ENCODE measurements at places on chromosomes 5 and 9.

- no peak for DNase-seq
These were observed 135.1 kb upstream of the EFNA5 start for GRCh38 chr5:107805824-107806223.

GRCh38 chr9:133994353-133995011 lies 2.4 kb upstream of the VAV2 start:
- peak; percentile 86 for DNase-seq

DNA sequence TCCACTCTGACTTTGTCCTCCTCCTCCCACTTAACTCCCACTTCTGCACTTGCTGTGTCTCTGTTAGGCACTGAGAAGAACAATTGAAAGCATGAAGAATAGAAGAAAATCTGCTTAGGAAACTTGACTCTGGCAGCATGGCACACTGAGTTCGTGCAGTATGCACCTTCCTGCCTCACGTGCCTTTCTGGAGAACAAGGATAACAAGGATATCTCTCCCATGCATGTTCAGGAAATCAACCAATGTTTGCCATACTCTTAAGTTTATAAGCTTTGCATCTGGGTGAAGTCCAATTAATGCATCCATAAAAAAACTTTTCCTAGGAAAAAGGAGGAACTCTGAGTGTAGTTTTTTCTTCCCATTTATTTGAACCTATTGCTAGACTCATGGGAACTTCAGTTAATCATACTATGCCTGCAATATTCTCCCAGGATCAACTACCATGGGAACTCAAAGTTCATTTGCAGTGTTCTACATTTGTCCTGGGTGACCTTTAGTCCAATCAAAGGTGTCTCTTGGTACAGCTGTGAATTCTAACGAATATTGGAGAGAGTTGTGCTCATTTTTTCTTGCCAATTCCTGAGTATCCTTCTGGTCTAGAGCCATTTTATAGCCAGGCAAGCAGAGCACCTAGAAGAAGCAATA lies 227.0 kb downstream of the ENC1 start:
- DNase-seq = no peak

DNA sequence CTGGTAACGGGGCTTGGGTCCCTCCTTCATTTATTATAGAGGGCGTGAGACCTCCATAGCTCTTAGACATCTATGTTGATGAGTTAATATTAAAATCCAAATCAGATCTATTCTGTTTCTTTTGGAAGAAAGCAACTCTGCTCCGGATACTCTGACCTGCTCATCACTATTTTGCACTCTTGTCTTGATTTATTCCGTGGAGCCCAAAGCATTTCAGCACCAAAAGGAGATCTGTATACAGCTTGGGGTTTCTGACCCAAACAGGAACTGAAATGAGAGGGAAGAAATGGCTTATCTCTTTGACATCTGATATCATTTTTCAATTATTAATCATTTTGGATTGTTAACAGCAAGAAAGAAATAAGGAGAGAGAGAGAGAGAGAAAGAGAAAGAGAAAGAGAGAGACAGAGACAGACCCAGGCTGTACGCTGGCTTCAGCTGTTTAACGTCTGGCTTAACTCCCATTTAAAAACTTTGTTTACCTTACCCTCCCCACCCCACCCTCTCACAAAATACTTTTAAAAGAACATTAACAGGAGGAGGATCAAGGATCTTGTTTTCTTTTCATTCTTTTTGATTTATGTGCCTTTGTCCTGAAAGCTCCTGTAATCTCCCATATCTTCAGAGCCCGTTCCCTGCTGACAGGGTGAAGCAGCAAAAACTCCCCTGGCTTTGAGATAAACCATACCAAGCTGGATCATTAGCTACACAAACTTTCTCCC lies 231.4 kb upstream of the TUT7 start:
- no peak for DNase-seq

GRCh38 chr9:86843206-86843605 lies 104.1 kb downstream of the GAS1 start:
- DNase-seq = no peak

GRCh38 chr5:159449925-159450324 lies 119.6 kb upstream of the IL12B start:
- DNase-seq = no peak

DNA sequence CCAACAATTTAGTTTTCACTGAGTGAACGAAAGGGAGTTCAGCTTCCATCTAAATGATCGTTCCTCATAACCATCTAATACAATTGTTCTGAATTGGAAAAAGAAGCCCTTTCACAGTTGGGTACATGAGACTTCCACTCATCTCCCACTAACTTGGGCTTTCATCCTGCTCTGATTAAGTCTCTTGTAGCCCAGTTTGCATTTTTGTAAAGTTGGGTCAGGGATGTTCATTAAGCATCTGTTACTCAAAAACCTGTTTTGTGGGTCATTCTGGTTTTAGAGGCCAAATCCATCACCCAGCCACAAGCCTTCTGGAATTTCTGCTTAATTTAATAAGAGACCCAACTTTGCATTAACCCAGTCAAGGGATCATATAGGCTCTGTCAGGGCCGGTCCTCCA lies 385.3 kb downstream of the BNC2 start:
- no peak for DNase-seq

DNA sequence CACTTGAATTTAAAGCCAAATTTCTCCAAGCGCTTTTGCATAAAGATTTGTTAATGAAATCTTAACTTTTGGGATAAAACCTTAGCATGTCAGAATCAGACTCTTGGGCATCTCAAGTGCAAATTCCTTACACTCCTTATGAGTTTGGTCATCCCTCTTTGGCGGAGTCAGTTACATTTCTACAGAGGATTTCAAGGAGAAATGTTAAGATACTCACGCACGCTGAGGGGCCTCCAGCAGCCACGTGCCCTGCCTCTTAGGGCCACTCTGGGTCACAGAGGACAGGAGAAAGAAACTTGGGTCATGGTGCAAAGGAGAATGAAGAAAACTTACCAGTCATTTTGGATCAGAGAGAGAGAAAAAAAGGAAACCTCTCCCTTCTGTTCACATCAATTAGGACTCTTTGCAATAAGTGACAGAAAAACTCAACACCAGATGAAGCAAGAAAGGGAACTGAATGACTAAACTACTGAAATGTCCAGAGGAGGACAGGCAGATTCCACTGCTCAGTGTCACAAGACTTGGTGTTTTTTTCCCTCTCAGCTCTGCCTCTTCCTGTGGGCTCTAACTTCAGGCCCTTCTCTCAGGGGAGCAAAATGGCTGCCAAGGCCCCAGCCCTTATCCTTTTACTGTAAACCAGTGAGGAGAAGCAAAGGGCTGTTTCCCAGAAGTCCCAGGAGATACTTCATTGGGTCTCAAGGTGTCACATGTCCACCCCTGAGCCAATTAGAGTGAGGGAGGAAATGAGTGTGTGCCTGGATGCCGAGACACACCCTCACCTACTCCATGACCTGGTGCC lies 63.3 kb upstream of the NFIL3 start:
- no peak for DNase-seq

- no peak for DNase-seq
These were observed 7.1 kb upstream of the PTGES start for GRCh38 chr9:129759804-129760502.

DNA sequence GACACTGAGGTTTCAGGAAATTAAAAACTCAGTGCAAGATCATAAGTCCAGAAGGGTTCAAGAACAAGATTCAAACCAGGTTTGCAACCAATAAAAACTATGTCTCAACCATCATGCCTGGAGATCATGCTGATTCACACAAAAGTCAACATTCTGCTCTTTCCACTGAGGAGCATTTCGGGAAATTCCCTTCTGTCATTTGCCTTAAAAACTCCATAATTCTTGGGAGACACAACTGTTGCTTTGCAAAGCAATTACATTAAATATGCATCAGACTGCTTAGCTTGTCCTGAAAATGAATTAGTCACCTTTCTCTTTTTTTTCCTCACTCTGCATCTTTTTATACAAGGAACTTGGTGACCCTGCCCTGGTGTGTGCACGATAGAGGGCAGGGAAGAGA lies 275.9 kb upstream of the ZNF462 start:
- no peak for DNase-seq

DNA sequence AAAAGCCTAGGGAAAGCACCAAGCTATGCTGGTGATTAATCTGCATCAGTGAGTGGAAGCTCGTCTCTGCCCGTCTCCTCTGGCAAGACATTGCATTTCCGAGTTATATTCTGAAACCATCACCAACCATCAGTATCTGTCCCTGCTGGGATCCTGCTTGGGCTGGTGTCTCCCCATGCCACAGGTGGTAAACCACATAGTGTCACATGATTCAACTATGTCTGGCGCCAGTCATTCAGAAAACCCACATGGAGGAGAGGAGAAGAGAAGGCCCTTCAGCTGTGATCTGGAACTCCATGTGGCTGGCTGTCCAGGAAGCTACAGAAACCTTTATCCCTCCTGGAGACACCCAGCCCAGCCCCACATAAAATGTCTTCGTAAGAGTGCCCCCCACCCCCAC lies 4.8 kb downstream of the IL9 start:
- no peak for DNase-seq

GRCh38 chr5:133696782-133697507 lies 84.6 kb upstream of the FSTL4 start:
- DNase-seq = no peak

- DNase-seq = peak; percentile 74
These were observed 25.0 kb upstream of the TDRD7 start for GRCh38 chr9:97386733-97387503.

DNA sequence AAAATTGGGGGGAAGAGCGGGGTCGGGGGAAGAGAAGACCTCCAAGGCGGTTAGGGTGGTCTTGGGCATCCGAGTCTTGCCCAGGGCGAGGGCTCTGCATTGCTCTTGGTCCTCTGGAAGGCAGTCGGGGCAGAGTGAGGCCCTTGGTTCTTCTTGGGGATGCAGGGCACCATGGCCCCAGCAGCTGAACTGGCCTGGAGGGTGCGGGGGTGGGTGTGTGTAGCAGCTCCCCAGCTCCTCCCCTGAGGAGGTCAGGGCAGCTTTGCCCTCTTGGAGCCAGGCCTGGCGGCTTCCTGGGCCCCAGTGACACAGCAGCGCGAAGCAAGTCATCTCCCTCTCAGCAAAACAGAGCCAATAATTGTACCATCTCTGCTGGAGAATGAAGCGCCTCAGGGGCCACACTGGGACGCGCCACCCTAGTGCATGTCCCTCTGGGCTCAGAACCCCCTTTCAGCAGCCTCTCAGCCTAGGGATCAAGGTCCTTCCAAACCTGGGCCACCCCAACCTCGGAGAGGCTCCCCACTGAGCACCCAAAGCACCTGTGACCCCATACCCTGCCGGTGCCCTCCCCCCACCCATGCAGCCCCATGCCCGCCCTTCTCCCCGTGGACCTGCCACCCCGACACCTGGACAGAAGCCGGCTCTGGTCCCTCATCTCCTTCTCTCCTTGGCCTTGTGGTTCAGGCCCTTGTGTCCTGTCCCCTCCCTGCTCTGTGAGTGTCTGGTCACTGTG lies 10.4 kb upstream of the RXRA start:
- DNase-seq = no peak

DNA sequence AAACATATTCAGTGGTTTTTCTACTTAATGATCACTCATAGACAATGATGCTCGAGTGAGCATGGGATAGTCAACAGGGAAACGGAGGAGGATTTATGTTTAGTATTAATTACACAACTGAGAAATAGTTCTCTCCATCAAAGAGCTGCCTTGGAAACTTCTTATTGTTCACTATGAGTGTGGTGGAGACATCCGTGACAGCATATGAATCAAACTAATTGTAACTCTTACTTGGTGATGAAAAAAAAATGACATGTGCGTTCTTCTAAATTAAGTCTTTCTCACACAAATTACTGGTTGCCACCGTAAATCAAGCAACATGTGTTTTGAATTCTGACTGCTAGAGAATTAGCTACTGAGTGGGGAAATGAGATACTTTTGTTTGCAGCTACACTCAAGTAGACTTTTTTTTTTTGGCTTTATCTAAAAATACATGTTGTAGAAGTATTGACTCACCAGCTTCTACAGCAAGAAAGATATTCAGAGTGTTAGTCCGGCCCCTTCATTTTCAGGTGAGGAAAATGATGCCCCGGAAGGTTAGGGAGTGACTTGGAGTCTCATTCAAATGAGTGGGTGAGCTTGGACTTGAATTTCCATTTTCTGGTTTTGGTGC lies 179.4 kb downstream of the CFAP90 start:
- DNase-seq = no peak

DNA sequence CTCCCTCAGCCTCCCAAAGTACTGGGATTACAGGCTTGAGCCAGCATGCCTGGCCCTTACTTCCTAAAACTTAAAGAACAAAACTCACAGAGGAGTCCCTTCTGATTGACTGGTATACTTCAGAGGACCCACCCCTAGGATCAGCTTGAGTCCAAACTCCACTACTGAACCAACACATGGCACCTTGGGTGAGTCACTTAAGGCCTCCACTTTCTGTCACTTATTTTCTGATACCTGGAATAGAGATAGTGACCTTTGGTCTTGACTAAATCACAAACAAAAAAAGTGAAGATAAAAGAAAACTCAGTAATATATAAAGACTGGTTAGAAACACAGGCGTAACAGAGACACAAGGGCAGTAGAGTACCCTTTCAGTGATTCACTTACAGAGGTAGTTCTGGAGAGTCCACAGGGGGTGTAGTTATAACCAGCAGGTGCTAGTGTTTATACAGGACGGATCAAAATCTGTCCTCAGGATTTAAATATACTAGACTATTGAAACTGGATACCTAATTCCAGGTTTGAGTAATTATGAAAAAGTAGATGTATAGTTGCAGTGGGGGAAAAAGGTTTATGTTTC lies 274.3 kb upstream of the ANKRD55 start:
- DNase-seq = no peak

GRCh38 chr5:37735649-37736347 lies 104.0 kb downstream of the GDNF start:
- no peak for DNase-seq

All from B cell (primary cell).